PC-9 (cell line): ENCODE measurements at places on chromosomes 1 and 21. TPM values are rescaled to one million over a fixed set of nuclear protein-coding genes. Genes with fewer than 3 reads are reported as not detected.

KRTAP19-5 gene
- not detected in 2 replicates for total RNA-seq

ZMYND12 gene
- 1.7 and 3.7 TPM in 2 replicates for total RNA-seq

FAM20B gene
- 68.1 and 80.5 TPM in 2 replicates for total RNA-seq

CAPZA1 gene
- 101 and 145 TPM in 2 replicates for total RNA-seq

CFAP57 gene
- 1.6 and 1.7 TPM in 2 replicates for total RNA-seq

RABGAP1L gene
- 56.7 and 57.4 TPM in 2 replicates for total RNA-seq

KPRP gene
- not detected in 2 replicates for total RNA-seq

GBP6 gene
- total RNA-seq: 2.0 and 2.2 TPM in 2 replicates

SH3D21 gene
- total RNA-seq: 18.3 and 25.9 TPM in 2 replicates
